Myocyte (in vitro differentiated cells): ENCODE measurements at places on chromosomes 11 and 22.
A peak's percentile ranks its signal among the peaks of the same experiment; 100 is the strongest.

DNA sequence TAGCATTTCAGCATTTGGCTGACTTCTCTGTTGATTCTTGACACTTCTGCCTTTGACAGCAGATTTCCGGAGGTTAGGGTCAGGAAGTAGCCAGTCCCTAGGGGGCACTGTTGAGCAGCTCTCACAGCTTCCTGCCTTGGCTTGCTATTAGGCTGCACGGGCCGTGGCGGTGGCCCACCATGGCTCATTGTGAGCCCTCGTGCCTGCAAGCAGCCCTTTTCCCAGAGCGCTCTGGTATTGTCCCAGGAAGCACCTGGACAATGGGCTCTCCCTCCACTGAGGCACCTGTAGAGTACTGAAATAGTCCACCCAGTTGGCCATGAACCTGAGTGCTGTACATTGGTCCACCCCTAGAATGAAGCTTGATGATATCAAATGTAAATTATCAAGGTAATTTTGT lies 100.2 kb upstream of the GAL start:
- no peak for DNase-seq

- DNase-seq = peak; percentile 2
Measured at GRCh38 chr11:75078233-75078632, 18.4 kb downstream of the OR2AT4 start.

DNA sequence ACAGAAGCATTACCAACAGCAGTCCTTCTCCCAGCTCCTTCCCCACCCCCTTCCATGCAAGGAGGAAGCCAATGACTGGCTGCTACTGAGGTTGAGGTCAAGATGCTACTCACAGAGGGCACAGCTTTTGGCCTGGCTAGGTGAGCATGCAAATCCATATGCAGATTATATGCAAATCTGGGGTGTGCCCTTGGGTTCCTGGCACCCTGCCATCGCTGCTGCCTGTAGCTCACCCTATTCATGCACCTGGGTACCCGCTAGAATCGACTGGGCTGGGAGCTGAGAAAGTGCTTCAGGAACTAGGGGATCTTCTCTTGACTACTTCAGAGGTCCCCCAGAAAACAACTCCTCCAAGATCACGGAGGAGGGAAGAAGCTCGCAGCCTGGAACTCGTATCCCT lies 4.0 kb downstream of the DSCAML1 start:
- no peak for DNase-seq

- DNase-seq = no peak
Measured at GRCh38 chr11:116697639-116698038, 75.1 kb downstream of the BUD13 start.

GRCh38 chr11:94926698-94927237 lies 46.6 kb downstream of the CWC15 start:
- peak; percentile 89 for DNase-seq

- peak; percentile 95 for DNase-seq
Measured at GRCh38 chr22:46267431-46268279, at the start of gene TTC38. Gene TTC38 (plus strand): TSS chr22:46268008. CDS start chr22:46268040, 32 bp downstream.
